ENCODE measurements at places on chromosomes 11 and 22.

DNA sequence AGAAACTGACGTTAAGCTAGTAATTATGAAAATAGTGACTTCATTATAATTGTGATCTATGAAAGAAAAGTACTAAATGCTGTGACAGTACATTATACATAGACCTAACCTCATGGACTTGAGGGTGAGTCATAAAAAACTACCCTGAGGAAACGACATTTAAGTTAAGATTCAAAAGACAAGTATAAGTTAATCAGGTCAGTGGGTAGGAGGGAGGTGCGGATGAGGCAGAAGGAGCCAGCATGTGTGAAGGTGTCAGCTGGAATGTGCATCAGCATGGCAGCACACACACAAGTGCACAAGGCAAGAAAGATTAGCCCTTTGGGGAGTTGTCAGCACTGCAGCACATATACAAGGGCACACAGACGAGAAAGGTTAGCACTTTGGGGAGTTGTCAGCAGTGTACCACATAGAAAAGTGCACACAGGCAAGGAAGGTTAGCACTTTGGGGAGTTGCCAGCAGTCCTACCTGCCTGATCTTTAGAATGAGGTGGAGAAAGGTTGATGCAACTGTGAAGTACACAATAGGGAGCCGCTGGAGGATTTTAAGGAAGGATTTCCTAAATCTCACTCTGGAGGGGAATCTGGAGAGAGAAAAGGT lies 31.6 kb upstream of the CAVIN3 start:
- DNase-seq: no peak

DNA sequence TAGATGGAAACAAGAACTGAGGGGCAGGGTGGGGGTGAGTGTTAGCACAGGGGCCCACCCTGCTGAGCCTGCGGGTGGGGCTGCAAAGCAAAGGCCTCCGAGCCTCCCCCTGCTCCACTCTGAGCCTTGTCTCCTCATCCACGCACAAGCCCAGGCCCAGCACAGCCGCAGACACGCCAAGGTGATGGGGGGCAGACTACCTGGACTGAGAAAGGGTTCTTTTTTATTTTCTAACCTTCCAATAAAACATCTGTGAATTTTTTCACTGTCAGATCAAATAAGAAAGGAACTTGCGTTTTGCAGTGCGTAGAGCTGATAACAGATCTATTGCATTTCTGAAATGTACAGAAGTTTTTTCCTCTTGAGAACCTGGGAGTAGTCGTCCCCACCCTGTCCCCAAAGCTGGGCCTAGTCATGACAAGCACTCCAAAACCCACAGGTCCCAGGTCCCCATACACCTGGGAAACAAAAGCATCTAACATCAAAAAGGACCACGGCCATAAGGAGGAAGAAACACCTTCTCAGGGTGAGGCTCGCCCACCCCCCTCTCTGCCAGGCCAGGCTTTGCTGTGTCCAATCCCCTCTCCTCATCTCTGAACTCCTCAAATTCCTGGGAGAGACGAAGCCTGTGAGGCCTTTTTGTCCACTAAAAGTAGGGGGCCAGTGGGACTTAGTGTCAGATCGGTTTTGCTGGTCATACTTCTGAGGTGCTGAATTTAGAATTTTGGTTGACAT lies 22.7 kb upstream of the CD5 start:
- DNase-seq: no peak

GRCh38 chr11:2549080-2549479 lies 104.3 kb downstream of the KCNQ1 start:
- no peak for DNase-seq

- no peak for DNase-seq
Observed at GRCh38 chr11:125091247-125091876, 20.1 kb downstream of the TMEM218 start.

DNA sequence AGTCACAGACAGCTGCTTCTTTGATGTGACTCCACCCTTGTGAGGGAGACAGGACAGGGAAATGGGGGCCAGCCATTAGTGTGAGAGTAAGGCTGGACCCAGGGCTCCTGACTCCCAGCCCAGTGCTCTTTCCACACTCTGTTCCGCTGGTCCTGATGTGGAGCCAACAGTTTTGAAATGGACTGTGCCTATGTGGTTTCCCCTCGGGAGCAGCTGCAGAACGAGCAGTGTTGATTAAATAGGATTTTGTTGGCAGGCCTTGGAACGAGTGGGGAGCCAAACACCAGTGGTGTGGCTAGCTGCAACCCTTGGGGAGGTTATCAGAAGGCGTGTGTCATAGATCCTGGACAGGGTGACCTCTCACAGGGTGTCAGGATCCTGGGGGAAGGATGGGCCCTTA lies 66.5 kb upstream of the AMPD3 start:
- no peak for DNase-seq

GRCh38 chr22:24592058-24592850 lies 619 bp downstream of the LRRC75B start:
- no peak for DNase-seq

DNA sequence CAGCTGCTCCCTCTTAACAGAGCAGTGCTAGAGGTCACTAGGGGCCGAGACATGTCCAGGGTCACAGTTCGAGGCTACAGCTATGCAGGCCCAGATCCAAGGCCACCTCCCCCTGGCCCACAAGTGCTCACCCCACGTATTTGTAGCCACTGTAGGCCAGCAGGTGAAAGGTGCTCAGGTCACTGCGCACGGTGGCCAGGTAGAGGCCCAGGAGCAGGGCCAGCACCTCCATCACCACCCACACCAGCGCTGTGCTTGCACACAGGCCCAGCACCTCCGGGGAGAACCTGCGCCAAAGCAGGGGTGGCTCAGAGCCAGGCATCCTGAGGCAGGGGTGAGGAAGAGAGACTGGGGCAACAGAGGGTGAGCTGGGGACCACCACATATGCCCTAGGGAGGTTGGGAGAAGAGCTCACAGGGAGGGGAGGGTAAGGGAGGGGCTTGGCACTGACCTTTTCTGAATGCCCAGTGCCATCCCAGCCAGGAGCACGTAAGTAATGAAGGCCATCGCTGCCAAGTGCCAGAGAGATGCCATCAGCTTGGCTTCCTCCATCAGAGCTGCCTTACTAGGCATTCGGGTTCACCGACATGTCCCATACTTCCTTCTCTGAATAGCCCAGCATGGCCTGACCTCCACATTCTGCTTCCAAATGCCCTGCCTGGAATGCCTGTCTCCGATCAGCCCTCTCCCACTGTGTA lies 3.5 kb downstream of the YIF1A start:
- no peak for DNase-seq

GRCh38 chr11:64729851-64730382 lies 6.9 kb upstream of the NRXN2 start:
- DNase-seq: no peak

DNA sequence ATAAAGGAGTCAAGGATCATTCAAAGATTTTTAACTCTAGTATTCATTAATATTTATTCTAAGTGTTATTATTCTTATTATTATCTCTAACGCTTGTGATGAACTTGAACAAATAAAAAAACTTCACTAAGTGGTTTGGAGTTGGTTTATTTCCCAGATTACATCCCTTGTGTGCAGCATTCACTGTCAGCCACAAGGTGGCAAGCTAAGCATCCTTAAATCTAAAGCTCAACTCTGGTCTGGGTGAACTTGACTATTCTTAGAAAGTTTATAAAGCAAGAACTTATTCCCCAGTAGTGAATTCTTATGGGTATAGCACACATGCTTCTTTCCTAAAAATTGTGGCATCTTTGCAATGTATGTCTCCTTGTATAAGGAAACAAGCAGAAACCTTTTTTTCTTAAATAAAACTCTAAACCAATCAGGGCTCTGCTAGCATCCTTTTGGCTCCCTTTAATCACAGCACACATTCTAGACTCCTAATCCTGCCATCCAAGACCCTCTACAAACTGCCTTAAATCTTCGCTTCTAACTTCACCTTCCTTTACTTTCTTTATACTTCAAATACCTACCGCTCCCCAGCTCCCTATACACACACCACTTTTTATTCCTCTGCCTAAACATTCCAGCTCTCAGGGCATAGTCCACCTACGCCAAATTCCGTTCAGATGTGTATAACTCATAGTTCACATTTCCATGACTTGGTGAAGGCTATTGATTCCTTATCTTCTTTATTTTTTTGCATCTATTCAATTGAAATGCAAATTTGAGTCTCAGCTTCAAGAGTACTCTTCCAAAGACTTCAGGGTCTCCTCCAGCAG lies 1068.8 kb downstream of the DLG2 start:
- no peak for DNase-seq

- DNase-seq: no peak
Observed at GRCh38 chr11:109806205-109806604, 287.0 kb upstream of the ZC3H12C start.

GRCh38 chr11:69707176-69707575 lies 3.4 kb upstream of the FGF19 start:
- DNase-seq: no peak

DNA sequence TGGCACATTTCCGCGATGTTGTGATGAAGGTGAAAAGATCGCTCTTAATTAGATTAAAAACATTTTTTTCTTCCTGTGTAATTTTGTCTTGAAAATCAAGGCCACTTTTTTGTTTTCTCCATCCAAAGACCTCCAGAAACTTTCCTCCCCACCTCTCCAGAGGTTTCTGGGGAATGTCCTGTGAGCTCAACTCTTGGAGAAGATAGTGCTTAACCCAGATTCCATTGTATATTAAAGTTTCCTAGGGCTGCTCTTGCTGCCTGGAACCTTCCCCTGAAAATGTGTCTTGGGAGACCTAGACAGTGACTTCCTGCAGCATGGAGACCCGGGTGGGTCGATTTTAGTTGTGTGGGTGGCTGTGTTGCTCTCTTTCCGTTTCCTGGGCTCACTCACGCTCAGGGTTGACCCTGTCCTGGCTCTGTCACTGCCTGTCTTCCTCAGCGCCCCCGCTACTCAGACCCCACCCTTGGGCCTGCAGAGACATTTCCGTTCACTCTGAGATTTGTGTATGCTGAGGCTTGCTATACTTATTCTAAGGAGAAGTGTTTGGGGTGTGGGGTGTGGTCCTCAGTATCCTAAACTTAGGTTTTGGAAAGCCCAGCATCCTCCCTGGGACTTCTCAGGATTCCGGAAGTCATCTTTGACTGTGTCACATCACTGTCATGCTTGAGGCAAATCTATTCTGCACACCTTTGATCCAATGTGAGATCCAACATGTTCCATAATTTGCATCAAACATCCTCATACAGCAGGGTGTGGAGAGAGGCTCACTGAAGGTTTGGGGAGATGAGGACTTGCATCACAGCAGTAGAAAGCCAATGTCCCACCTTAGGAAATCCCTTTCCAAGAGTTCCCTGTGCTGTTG lies 47.2 kb downstream of the KCNQ1OT1 start:
- DNase-seq: no peak

GRCh38 chr11:57515332-57516060 lies at the start of gene SLC43A1:
Gene SLC43A1, minus strand, starts transcription at chr11:57515702. Its CDS starts 1,591 bp downstream, at chr11:57514111.
- DNase-seq: no peak

DNA sequence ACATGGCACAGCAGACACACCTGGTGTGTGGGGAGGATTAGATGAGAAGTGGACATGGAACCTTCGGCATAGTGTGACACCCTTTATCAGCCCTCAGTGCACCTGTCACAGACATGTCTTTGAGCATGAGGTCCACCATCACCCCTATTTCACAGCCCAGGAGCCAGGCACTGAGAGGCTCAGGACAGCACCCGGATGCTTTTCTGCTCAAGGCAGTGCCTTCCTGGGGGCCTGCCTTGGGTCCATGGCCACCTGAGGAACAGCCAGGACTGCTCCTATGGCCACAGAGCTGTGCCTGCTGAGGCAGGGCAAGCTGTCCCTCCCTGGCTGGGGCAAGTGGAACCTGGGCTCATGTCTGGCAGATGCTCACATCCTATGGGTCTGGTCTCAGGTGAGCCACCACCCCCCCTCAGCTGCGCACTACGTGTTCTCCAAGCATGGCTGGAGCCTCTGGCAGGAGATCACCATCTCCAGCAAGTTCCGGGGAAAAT lies 75.8 kb downstream of the MORC2 start:
- no peak for DNase-seq

GRCh38 chr11:129224538-129224937 lies 32.4 kb upstream of the ARHGAP32 start:
- DNase-seq: no peak

GRCh38 chr11:131637469-131638175 lies 267.2 kb downstream of the NTM start:
- no peak for DNase-seq

- peak; percentile 26 for DNase-seq
Observed at GRCh38 chr22:36332623-36333332, 55.0 kb downstream of the MYH9 start.

DNA sequence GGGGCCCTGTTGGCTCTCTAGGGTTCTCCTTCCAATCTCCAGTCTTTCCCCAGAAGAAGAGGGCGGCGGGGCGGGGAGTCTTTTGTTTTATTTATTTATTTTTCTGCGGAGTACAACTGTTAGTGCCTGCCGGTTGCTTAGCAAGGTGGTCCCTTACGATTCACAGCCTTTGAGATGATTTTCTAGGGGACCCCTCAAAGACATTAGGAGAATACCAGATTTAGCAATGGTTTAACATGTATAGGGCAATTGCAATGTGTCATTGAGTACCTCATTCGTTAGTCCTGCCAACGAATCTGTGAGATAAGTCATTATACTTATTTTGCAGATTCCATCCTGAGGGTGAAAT lies 307 bp upstream of the MRPL16 start:
- no peak for DNase-seq

GRCh38 chr11:65404210-65404609 lies 17.8 kb downstream of the FRMD8 start:
- no peak for DNase-seq

- DNase-seq: no peak
Observed at GRCh38 chr22:48577014-48577690, 1250.5 kb downstream of the BRD1 start.

DNA sequence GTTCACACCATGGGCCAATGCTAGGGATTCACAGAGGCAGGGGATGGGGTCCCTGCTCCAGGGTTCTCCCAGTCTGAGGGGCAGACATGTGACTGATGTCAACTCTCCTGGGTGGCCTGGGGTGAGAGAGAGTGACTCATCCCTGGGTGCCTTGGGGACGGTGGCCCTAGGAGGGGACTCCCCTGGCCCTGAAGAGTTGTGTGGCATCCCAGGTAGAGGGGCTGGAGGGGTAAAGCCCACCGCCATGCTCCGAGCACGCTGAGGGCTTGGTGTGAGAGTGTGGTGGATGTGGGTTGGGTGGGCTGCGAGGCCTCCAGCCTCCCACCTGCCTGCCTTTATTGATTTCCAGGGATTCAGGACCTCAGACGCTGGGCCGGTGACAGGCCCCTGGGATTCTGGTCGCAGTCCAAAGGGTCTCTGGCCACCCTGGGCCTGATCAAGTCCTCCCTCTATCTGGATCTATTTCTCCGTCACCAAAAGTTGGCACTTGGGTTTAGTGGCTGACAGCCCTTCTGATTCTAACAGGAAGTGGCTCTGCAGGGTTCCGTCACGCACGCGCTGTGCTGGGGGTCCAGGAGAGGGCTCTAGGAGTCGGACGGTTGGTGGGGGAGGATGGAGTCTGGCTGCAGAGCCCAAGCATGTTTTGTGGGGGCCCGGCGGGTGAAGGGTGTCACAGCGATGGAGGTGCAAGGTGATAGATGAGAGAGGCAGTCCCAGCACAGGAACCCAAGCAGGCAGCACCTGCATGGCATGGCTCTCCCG lies 27.3 kb upstream of the WNT7B start:
- DNase-seq: no peak
